ENCODE measurements at places on chromosomes 16 and 17.
A peak's percentile ranks its signal among the peaks of the same experiment; 100 is the strongest.

DNA sequence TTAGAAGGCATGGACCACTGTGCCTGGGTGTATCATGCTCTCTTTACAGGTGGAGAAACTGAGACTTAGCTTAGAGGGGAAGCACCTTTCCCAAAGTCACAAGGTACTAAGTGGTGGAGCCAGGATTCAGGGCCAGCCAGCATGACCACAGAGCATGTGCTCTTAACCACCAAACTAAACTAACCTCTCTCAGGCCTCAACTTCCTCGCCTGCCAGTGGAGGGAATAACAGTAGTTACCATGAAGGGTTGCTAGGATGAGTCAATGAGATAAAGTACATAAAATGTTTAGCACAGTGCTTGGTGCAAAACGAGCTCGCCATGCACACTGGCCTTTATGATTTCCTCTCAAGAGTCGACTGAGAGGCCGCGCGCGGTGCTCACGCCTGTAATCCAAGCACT lies 6.4 kb upstream of the MYO1C start:
- peak; percentile 56 for DNase-seq

DNA sequence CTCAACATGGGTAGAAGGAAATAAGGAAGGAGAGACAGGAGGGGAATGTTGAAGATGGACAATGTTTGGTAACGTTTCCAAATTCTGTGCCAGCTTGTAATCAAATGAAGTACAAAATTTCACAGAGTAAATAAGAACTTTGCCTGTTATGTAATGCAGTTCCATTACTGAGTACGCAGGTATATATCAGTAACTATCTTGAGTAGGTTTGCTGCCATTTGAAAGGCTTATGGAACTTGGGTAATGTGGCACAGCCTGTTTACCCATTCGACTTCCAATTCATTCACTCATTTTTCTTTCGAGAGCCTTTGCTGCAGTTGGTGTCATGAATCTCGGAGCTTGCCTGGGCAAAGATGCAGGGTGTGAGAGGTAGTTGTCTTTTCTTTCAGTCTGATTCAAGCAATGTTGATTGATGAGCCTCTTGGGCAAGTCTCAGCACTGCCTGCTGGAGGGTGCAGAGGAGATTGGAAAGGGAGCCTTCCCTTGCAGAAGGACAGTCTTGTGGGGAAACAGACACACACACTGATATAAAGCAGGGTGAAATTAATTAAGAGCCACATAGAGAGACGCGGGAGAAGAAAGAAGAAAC lies 53.4 kb downstream of the ZNF18 start:
- DNase-seq = no peak

GRCh38 chr16:19014461-19014860 lies 30.7 kb downstream of the TMC7 start:
- DNase-seq = peak; percentile 25

- peak; percentile 96 for DNase-seq
Measured at GRCh38 chr16:83952940-83953795, at the start of gene OSGIN1. OSGIN1 (plus strand) TSS chr16:83953240; CDS start chr16:83957672, 4,432 bp downstream.

GRCh38 chr16:68894714-68895113 lies 51.4 kb downstream of the TANGO6 start:
- no peak for DNase-seq

DNA sequence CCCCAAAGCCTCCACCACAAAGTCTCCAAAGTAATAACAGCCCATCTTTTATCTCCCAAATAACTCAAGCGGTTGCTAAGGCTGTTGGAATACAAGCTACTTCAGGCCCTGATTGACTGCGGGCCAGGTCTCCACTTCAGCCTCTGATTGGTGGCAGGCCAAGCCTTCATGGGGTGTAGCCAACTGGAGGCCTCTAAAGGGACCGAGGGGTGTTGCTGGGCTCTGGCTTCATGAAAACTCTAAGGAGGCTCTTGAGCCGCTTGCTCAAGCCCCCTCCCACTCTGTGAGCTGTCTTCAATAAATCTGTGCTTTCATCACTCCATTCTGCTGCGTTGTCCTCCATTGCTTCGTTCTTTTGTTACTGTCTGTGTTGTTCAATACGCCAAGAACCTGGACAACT lies 487.2 kb downstream of the XYLT1 start:
- no peak for DNase-seq

GRCh38 chr17:68427575-68427974 lies 29.7 kb downstream of the WIPI1 start:
- DNase-seq = no peak

DNA sequence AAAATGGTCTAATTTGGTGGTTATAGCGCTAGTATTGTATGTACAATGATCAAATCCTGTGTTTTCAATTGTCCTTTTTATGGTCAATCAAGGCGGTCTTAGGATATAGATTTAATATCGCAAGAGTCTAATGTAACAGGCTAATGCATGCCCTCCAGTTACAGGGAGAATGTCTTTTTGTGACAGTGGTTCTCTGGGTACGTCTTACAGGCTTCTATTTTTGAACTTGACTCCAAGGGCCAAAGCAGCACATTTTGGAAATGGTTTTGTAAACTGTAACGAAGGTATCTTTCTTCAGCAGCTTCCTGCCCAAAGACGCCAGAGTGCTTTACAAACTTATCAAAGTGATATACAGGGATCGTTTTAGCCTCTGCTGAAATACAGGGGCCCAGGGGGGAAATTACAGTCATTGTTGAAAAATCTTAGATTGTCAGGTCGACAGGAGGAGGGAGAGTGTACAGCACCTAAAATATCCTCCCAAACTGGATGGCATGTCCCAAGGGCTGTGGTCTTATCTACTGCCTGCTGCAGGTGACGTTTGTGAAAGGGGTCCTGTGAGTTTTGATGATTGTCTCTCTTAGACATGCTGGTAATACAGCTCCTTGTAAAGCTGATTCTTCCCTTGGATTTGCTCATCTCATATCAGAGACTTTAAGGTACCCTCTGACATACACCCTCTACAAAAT lies 288.5 kb downstream of the CDH13 start:
- no peak for DNase-seq

DNA sequence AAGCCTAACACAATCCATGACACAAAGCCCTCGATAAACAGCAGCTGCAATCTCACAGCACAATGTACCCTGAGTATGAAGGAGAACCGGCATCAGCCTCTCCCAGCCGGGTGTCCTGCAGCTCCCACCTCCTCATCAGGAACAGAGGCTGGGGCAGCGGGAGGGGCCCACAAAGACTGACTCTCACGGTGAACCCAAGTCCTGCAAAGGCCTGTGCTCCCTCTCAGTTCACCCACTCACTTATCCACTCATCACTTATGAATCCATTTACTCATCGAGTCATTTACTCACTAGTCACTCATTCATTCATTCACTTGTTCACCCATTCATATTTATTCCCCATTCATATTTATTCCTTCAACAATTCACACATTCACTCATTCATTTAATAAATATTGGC lies 11.6 kb downstream of the ZNF423 start:
- no peak for DNase-seq

DNA sequence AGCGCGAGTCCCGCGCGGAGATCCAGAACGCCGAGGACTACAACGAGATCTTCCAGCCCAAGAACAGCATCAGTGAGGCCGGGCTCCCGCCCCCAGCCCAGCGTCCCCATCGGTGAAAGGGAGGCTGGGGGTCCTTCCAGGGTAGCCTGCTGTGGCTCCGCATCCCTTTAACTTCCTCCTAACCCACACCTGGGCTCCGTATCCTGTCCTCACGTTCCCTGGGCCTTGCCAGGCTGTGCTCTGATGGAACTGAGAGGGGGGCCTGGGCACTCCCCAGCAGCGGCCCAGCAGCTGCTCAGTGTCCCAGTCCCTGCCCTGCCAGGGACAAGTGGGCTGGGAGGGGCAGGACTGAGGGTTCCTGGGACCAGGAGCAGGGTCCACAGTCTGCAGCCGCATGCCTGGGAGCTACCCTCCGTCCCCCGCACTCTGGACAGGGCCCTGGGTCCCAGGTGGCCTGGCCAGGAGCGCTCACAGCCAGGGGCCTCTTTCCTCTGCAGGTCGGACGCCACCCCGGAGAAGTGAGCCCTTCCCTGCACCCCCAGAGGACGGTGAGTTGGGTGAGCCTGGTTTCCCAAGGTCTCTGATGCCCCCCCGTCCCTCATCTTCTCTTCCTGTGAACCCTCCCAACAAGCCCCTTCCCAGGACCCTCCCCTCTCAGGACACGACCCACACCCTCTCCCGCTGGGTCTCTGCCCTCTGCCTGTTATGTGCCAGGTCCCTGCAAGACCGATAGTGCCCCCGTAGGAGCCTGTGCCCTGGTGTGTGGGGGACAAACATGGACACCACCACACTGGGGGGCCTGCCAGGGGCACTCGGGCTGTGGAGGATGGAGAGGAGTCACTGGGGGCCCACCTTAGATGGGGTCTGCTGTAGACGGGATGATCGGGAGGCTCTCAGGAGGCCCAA lies 18.1 kb downstream of the KATNB1 start:
- no peak for DNase-seq

- DNase-seq = no peak
Measured at GRCh38 chr17:14304773-14305517, 4.1 kb downstream of the HS3ST3B1 start.

DNA sequence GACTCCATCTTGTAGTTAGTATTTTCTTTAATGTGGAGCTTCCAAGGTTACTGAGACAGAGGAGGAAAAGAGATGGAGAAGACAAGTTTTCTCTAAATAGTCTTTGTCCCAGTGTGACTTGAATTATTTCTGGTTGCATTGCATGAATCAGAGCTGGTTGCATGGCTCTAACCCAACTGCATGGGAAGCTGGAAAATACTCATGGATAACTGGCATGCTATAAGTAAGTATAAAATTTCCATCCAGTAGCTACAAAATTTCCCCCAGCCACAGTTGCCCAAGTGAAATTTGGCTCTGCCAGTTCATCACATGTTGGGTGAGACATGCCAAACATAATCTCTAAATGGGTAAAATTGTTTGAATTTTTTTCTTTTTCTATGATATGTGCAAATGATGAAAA lies 1161.5 kb downstream of the CDH11 start:
- no peak for DNase-seq

GRCh38 chr16:21666772-21667171 lies 3.0 kb downstream of the OTOA start:
- DNase-seq = no peak

DNA sequence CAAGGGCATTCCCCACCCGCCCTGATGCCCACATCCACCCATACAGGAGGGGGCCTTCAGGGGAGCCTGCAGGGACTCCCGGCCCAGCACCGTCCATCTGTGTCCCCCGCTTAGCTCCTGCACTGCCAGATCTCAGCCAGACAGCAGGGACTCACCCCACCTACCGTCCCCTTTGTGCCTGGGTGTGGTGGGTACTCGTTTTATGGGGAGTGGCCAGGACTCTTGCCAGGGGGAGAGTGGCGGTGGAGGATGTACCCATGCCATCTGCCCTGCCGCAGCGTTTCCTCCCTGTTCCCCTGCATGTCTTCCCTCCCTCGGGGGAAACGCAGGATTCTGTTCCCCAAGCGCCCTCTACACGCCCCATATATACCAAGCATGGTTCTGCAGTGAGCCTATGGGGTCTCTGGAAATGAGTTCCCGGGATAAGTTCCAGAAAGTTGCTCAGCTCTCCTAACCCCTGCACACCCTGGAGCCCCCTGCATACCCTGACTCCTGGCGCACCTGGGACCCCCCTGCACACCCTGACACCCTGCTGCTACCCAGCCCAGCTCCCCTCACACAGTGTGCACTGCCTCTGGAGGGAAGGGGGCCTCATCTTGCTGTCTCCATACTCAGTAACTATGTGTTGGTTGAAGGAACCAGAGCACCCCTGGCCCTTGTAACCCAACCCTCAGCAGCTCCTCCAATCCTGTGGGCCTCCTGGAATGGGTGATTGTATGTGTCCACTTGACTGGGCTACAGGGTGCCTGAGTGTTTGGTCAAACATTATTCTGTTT lies 4.2 kb upstream of the MAFG start:
- no peak for DNase-seq

- no peak for DNase-seq
Measured at GRCh38 chr16:82190386-82190785, 20.4 kb upstream of the MPHOSPH6 start.

DNA sequence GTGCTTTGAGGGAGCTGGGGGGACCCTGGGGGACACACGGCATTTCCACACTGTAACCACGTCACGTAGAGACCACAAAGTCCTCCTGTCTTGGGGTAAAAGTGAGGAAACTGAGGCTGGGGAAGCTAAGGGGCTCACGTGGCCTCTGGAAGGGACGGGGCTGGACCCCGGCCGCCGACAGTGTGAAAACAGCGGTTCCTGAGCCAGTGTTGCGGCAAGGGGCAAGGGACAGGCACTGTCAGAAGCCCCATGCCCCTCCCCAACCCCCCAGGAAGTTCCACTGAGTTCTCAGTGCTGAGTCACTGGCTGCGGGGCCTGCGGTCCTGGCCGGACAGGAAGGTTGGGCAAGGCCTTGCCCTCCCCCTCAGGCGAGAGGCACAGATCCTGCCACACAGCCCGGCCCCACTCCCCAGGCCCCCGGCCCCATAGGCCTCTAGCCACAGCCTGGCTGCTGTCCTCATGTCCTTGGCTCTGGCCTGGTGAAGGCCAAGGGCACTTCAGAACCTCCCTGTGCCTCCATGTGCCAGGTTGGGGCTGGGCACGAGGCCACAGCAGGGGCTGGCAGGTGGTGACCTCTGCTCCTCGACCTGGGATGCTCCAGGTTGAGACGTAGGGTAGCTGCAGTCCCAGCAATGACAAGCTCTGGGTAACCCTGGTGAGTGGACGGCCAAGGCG lies 5.0 kb upstream of the CCDC57 start:
- DNase-seq = peak; percentile 92

GRCh38 chr17:17119533-17119932 lies 77.3 kb downstream of the MPRIP start:
- peak; percentile 37 for DNase-seq

- no peak for DNase-seq
Measured at GRCh38 chr17:63754046-63754445, 12.4 kb upstream of the STRADA start.

DNA sequence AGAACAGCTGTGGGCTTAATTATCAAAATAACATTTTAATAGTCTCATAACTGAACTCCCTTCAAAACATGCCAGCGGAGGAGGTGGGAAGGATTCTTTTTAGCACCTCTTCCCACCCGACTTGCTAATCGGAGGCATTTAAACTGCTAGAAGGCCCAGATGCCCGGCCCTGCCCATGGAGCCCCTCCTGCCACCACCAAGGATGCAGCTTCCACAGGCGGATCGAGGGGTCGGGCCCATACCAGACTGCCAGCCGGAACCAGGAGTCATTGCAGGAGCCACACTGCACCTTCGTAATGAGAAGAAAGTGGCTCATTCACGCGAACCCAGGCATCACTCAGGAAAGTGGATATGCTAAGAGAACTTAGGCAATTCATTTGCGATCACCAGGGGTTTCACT lies 201.2 kb downstream of the C16orf78 start:
- no peak for DNase-seq

Data from fibroblast of pulmonary artery (primary cell).